Astrocyte of the spinal cord (primary cell): ENCODE measurements at places on chromosomes 1 and 21.

GRCh38 chr1:29356663-29357062 is 120.3 kb downstream of the PTPRU start:
- DNase-seq = no peak

DNA sequence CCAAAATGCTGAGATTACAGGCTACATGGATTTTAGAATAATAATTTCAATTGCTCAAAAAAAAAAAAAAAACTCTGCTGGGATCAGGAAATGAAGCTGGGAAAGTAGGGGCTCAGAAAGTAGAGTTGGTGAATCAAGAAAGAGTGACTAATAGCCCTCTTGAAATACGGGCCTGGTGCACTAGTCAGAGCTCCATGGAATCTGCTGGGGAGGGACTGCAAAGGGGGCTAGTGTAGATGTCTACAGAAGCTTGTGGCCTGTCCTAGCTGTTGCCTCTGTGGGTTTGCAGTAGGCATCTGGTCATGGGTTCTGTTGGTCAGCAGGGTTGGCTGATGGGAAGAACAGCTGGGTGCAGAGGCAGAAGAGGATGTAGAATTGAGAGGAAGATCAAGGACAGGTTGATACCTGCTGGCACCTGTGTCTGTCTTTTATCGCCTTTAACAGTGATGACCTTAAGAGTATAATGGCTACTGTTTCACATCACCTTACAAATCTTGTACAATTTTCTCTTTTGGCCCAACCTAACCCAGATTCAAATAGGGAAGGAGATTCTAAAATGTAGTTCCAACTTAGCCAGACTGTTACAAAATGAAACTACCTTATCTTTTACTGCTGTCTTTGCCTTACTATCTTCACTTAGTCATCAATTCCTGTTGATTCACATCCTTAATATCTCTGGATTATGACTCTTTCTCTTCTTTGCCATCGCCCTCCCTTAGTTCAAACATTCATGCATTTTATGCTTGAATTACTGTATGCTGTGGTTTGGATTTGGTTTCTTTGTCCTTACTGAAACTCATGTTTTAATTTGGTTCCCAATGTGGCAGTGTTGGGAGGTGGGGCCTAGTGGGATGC is 126.2 kb downstream of the GIPC2 start:
- peak; percentile 64 for DNase-seq

- DNase-seq = no peak
Observed at GRCh38 chr1:182625719-182626504, 21.7 kb upstream of the RGS16 start.

GRCh38 chr1:19006000-19006399 is 49.5 kb upstream of the IFFO2 start:
- DNase-seq = no peak

DNA sequence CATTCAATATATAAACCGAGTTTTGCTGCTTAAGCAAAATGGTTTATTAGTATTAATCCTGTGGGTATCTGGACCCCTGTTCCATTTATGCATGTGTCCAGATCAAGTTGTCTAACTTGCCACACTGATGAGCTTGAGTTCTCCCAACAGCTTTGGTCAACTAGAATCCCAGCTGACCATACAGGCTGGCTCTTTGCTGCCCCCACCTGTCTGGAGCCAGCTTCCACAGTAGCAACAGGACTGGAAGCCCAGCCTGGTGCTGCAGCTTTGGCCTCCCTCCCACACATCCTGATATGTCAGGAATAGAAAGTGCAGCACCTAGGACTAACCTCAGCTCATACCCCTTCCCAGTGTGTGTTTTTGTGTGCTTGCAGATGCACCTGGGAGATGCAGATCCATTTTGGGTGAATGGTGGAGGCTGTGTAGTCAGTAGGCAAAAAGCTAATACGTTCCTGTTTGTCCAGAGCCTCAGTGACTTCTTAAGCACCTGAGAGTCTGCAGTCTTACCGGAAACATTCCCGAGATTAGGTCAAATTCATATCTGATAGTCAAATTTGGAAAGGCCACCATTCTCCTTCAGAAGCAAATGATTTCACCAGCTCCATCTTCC is 40.9 kb upstream of the BEND5 start:
- DNase-seq = peak; percentile 59

DNA sequence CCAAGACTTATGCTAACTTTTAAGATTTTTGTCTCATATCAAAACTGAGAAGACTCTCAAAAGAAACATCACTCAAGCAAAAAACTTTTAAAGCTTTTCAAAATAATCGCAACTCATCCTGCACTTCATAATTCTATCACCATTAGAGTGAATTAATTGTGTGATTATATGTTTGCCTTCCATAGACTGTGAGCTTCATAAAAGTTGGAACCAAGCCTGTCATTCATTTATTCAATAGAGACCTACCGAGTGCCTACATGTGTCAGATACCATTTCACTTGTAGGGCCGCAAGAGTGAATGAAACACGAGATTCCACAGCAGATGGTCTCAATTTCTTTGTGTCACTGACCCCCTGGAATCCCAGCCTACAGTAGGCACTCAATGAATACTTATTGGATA is 106.4 kb downstream of the RHOU start:
- no peak for DNase-seq

- DNase-seq = no peak
Observed at GRCh38 chr1:214361636-214362035, 80.7 kb downstream of the SMYD2 start.

DNA sequence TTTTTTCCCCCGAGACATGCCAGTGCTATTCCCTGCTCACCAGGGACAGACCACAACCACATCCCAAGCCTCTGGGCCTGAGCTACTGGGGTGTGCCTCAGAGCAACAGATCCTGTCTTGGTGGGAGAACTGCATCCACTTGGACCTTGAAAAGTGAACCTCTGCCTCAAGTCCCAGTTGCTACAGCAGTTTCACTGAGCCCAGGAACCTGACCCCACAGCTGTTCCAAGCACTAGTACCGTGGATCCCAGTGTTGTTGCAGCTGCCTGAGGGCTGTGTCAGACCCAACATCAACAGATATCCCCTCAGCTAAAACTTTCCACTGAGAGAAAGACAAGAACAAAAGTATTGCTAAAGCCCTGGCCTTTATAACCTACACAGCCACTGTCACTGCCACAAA is 373.0 kb downstream of the PLPP3 start:
- no peak for DNase-seq
